ENCODE measurements at places on chromosomes 4 and X. TPM values are rescaled to one million over a fixed set of nuclear protein-coding genes. Genes with fewer than 3 reads are reported as not detected.

DNA sequence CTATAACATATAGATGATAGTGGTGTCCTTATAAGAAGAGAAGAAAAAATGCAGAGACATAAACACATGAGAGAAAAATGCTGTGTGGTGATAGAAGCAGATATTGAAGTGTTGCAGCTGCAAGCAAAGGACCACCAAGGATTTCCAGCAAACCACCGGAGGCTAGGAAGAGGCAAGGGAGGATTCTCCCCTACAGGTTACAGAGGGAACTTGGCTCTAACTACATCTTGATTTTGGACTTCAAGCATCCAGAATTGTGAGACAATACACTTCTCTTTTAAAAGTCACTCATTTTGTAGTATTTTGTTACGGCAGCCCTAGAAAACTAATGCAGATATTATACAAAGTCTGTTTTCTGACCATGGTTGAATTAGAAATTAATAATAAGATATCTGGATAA is 30.4 kb upstream of the CHRDL1 start:
- DNase-seq: no peak
- no peaks in the 10 kb centered on the region for H3K27me3 ChIP-seq
- no peaks in the 10 kb centered on the region for H3K36me3 ChIP-seq

- H3K27me3 ChIP-seq: peaks cover 30% of the 10 kb centered on the region
- peak; percentile 81 for DNase-seq
- H3K4me1 ChIP-seq: peaks cover 13% of the 10 kb centered on the region
- H3K27ac ChIP-seq: no peak overlapping the region
Measured at GRCh38 chr4:1008840-1009541, 2.4 kb upstream of the FGFRL1 start.

- H3K27ac ChIP-seq: no peak overlapping the region
- no peaks in the 10 kb centered on the region for H3K27me3 ChIP-seq
- peaks cover 51% of the 10 kb centered on the region for H3K4me1 ChIP-seq
- no peak overlapping the region for H3K4me3 ChIP-seq
Measured at GRCh38 chr4:139311909-139312308, 9.6 kb upstream of the NDUFC1 start.

TCP11X2 gene
- total RNA-seq: not detected

PASD1 gene
- total RNA-seq: not detected

GRCh38 chr4:159205466-159205865 is 102.6 kb downstream of the RAPGEF2 start:
- H3K27ac ChIP-seq: peak overlapping the region; percentile 83
- H3K27me3 ChIP-seq: no peaks in the 10 kb centered on the region
- H3K4me1 ChIP-seq: peaks cover 46% of the 10 kb centered on the region
- H3K4me3 ChIP-seq: peak overlapping the region; percentile 63
- no peak for DNase-seq
- peaks cover 7% of the 10 kb centered on the region for H3K36me3 ChIP-seq

MXRA5 gene
- total RNA-seq: not detected

SLC9B2 gene
- total RNA-seq: 37.6 TPM

- no peak overlapping the region for H3K4me3 ChIP-seq
- H3K27ac ChIP-seq: no peak overlapping the region
- H3K4me1 ChIP-seq: no peaks in the 10 kb centered on the region
- H3K36me3 ChIP-seq: no peaks in the 10 kb centered on the region
Measured at GRCh38 chr4:13705521-13706041, 78.1 kb upstream of the BOD1L1 start.

PCDH19 gene
- not detected for total RNA-seq

GRCh38 chr4:56086561-56086960 is 137.8 kb downstream of the CEP135 start:
- no peak for DNase-seq
- no peak overlapping the region for H3K4me3 ChIP-seq

GRCh38 chr4:11719879-11720278 is 291.2 kb upstream of the HS3ST1 start:
- DNase-seq: no peak
- no peak overlapping the region for H3K27ac ChIP-seq
- no peak overlapping the region for H3K4me3 ChIP-seq
- no peaks in the 10 kb centered on the region for H3K36me3 ChIP-seq
- no peaks in the 10 kb centered on the region for H3K27me3 ChIP-seq
- H3K4me1 ChIP-seq: no peaks in the 10 kb centered on the region

POU4F2 gene
- not detected for total RNA-seq

GRCh38 chrX:116239944-116240840 is 69.6 kb downstream of the AGTR2 start:
- no peaks in the 10 kb centered on the region for H3K27me3 ChIP-seq
- DNase-seq: no peak
- no peaks in the 10 kb centered on the region for H3K4me1 ChIP-seq
- no peaks in the 10 kb centered on the region for H3K36me3 ChIP-seq
- no peak overlapping the region for H3K4me3 ChIP-seq
- H3K27ac ChIP-seq: no peak overlapping the region

TMEM271 gene
- not detected for total RNA-seq

- H3K4me3 ChIP-seq: no peak overlapping the region
- peaks cover 2% of the 10 kb centered on the region for H3K4me1 ChIP-seq
- no peaks in the 10 kb centered on the region for H3K36me3 ChIP-seq
- H3K27me3 ChIP-seq: no peaks in the 10 kb centered on the region
- no peak overlapping the region for H3K27ac ChIP-seq
Measured at GRCh38 chrX:2521927-2522386, 21.2 kb upstream of the DHRSX start.

GRCh38 chrX:149849787-149850186 is 31.2 kb upstream of the MAGEA8 start:
- DNase-seq: no peak
- H3K36me3 ChIP-seq: no peaks in the 10 kb centered on the region
- H3K4me1 ChIP-seq: no peaks in the 10 kb centered on the region

GRCh38 chr4:134018846-134019245 is 182.7 kb downstream of the PABPC4L start:
- no peaks in the 10 kb centered on the region for H3K36me3 ChIP-seq
- no peak overlapping the region for H3K27ac ChIP-seq
- H3K27me3 ChIP-seq: no peaks in the 10 kb centered on the region
- H3K4me1 ChIP-seq: no peaks in the 10 kb centered on the region
- DNase-seq: no peak
- H3K4me3 ChIP-seq: no peak overlapping the region

FAM184B gene
- total RNA-seq: not detected

DNA sequence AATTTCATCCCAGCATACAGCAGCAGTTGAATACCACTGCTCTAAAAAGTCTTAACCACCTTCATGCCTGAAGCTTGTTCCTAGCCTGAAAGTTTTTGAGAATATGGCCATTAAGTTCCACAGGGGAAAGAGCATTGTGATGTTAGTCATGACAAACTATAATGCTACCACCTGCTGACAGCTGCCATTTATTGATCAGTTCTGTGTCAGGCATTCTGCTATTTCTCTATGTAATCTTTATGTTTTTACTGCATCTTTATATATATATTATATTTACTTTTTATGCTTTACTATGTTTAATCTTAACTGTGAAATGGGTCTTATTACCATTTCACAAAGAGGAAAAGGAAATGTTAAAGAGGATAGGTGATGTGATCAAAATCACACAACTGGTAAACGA is 54.0 kb downstream of the ARX start:
- H3K4me1 ChIP-seq: no peaks in the 10 kb centered on the region
- H3K4me3 ChIP-seq: no peak overlapping the region
- H3K36me3 ChIP-seq: peaks cover 2% of the 10 kb centered on the region
- H3K27me3 ChIP-seq: no peaks in the 10 kb centered on the region
- no peak overlapping the region for H3K27ac ChIP-seq
- no peak for DNase-seq

DNA sequence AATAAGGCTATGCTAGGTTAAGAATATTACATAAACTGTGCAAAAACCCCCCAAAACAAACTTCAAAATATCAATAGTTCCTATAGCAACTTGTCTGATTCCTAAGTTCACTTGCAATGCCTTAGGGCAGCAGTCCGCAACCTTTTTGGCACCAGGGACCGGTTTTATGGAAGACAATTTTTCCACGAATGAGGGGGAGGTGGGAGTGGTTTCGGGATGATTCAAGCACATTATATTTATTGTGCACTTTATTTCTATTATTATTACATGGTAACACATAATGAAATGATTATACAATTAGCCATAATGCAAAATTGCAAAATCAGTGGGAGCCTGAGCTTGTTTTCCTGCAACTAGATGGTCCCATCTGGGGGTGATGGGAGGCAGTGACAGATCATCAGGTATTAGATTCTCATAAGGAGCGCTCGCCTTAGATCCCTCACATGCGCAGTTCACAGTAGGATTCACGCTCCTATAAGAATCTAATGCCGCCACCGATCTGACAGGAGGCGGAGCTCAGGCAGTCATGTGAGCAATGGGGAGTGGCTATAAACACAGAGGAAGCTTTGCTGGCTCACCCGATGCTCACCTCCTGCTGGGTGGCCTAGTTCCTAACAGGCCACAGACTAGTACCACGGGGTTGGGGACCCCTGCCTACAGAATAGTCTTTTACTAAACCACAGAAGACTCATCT is 39.7 kb downstream of the ACOX3 start:
- no peak overlapping the region for H3K27ac ChIP-seq
- H3K27me3 ChIP-seq: no peaks in the 10 kb centered on the region
- H3K36me3 ChIP-seq: peaks cover 3% of the 10 kb centered on the region
- no peak for DNase-seq
- no peak overlapping the region for H3K4me3 ChIP-seq

GRCh38 chrX:131861088-131861787 is 161.9 kb upstream of the STK26 start:
- no peak overlapping the region for H3K27ac ChIP-seq
- no peaks in the 10 kb centered on the region for H3K27me3 ChIP-seq
- H3K36me3 ChIP-seq: no peaks in the 10 kb centered on the region

DNA sequence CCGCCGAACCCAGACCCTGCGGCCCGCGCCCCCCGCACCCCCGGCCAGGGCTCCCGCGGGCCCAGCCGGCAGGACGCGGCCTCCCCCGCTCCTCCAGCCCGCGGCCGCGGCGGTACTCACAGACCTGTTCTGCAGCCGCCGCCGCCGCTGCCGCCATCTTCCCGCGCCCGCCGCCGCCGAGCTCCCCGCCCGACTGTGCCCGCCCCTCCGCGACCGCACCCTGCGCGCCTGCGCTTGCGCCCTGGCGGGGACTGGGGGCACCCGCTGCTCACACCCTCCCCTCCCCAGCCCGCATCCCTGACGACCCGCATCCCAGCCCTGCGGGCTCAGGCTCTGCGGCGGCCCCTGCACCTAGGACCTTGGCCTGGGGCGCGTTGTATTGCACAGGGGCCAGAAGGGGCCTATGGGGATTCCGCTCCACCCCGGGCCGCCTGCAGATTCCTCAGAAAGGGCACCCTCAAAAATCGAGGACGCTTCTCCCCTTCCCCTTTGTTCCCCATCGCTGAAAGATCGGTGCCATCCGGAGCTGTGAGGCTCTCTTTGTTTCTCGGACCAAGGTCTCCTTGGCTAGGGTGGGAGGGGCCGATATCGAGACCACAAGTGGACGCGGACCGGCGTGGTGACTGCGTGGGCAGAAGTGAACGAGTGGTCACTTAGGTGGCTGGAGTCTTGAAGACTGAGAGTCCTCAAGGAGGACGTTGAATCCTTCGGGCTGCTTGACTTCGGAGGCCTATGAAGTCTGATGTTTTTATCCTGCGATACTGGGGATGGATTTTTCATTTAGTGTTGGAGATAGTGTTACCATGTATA is at the start of gene SGCB:
Gene SGCB, minus strand, starts transcription at position 197 of the 810 bp plus-strand sequence. Its CDS starts 40 bp downstream, at position 157.
- H3K4me1 ChIP-seq: peaks cover 23% of the 10 kb centered on the region
- H3K4me3 ChIP-seq: peak within 1 kb of the TSS; percentile 85
- peak within 1 kb of the TSS; percentile 68 for H3K27ac ChIP-seq
- DNase-seq: peak; percentile 93

AFM gene
- total RNA-seq: not detected

JCHAIN gene
- not detected for total RNA-seq

CENPVL3 gene
- total RNA-seq: not detected

GRCh38 chr4:27685947-27686346 is 825.3 kb downstream of the STIM2 start:
- no peak overlapping the region for H3K4me3 ChIP-seq
- H3K27ac ChIP-seq: no peak overlapping the region
- no peaks in the 10 kb centered on the region for H3K4me1 ChIP-seq
- DNase-seq: no peak

DNA sequence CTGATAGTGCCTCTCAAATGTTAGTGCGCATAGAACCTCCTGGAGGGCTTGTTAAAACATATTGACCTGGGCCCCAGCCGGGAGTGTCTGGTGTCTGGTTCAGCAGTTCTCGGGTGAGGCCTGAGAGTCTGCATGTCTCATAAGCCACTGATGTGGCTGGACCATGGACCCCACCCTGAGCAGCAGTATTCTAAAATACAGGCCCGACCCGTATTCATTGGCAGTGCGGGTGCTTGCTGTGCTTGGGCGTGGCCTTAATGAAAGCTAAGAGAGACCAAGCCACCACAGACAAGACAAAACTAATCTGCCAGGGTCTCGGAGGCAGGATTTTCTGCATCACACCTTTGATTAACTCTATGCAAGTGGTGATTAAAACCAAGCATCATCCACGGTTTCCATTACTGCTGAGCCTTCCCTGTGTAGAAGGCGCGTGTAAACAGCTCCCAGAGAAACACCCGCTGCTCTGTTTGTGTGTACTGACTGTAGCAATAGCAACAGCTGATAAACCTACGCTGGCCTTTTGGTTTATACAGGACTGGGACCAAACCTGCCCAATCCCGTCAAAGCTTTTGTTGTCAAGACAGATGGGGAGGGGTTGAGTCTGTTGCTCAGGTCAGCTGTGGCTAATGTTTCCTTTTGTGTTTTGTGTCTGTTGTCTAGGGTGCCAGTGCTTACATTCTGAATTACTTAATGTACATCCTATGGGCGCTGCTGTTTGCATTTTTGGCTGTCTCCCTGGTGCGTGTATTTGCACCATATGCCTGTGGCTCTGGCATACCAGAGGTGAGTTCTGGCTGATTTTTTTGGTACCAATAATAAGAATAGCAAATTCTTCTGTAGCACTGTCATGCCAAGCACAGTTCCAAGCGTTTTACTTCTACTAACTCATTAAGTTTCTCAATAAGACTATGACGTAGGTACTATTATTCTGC is 40.8 kb downstream of the CLCN4 start:
- H3K4me1 ChIP-seq: peaks cover 4% of the 10 kb centered on the region
- no peak overlapping the region for H3K4me3 ChIP-seq
- peaks cover 4% of the 10 kb centered on the region for H3K27me3 ChIP-seq
- DNase-seq: no peak

- peaks cover 9% of the 10 kb centered on the region for H3K4me1 ChIP-seq
- DNase-seq: no peak
- peaks cover 45% of the 10 kb centered on the region for H3K36me3 ChIP-seq
- no peaks in the 10 kb centered on the region for H3K27me3 ChIP-seq
- H3K4me3 ChIP-seq: no peak overlapping the region
Measured at GRCh38 chr4:1981251-1982058, 27.3 kb downstream of the NELFA start.

DNA sequence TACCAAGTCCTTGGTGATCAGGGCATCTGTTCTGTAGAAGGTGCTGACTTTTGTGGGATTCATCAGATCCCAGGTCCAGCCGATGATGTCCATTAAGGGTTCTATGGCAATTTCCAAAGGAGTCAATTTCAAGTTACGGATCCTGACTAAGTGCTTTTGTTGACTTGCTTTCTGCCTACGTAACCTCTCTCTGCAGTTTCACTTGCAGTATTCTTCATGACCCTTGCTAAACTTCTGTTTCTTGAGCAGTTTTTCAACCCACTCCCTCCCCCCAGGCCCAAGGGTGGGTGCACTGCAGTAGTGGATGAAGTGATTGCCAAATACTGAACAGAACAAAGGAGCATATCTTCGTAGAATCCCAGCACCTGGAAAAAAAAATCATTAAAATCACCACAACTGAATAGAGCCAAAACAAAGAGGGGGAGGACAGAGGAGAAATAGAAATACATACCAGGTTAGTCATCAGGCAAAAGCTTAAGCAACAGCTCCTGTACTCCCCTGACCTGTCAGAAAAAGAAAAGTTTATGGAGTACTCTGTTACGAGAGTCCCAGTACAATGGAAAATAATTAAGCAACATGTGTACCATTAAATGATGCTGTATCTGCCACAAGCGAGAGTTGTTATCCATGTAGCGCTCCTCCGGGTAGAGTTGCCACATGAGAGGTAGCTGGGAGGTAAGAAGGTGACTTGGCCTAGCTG is 5.8 kb downstream of the CMC4 start:
- H3K4me1 ChIP-seq: peaks cover 17% of the 10 kb centered on the region
- H3K36me3 ChIP-seq: peaks cover 5% of the 10 kb centered on the region
- peak overlapping the region; percentile 29 for H3K27ac ChIP-seq
- H3K4me3 ChIP-seq: no peak overlapping the region
